ENCODE measurements at places on chromosomes 13 and 19.

GRCh38 chr13:62137629-62138405 lies 722.2 kb upstream of the PCDH20 start:
- no peaks in the 10 kb centered on the region for H3K27me3 ChIP-seq
- no peak for DNase-seq
- H3K4me1 ChIP-seq = no peaks in the 10 kb centered on the region
- H3K4me3 ChIP-seq = no peak overlapping the region

DNA sequence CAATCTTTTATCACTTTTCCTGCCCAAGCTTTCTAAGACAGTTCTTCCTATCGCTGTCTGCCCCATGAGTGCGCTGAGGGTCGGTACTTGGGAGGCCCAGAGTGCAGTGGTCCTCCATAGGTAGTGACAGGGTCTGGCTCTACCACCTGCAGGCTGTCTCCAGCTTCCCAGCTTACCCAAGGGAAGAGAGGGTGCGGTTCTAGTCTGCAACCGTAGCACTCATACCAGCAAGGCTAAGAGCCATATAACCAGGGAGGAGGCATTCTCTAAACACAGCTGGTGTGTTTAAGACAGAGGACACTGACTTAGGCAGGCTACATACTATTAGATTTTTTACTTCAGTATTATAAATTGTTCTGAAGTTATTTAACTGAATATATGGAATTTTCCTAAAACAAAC lies 8.2 kb downstream of the PROZ start:
- DNase-seq = no peak
- H3K27me3 ChIP-seq = peaks cover 5% of the 10 kb centered on the region
- no peaks in the 10 kb centered on the region for H3K36me3 ChIP-seq

DNA sequence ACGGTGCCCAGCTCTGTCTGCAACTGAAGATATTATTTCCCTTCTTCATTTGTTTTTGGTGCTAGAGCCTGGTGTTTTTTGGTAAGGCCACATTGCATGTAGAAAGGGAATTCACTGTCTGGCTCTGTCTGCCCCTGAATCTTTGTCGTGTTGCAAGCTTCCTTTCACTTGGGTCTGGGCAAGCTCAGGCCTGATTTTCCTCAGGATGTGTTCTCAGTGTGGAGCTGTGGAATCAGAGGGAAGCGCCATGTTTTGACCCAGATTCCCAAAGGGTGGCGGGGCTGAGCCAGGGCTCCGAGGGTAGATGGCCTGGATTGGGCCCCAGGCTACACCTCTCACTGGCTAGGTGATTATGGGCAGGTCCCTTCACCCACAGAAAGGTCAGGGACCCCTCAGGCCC lies 8.6 kb downstream of the PRKCSH start:
- no peak overlapping the region for H3K27ac ChIP-seq
- H3K36me3 ChIP-seq = peaks cover 87% of the 10 kb centered on the region
- DNase-seq = no peak
- no peaks in the 10 kb centered on the region for H3K27me3 ChIP-seq

DNA sequence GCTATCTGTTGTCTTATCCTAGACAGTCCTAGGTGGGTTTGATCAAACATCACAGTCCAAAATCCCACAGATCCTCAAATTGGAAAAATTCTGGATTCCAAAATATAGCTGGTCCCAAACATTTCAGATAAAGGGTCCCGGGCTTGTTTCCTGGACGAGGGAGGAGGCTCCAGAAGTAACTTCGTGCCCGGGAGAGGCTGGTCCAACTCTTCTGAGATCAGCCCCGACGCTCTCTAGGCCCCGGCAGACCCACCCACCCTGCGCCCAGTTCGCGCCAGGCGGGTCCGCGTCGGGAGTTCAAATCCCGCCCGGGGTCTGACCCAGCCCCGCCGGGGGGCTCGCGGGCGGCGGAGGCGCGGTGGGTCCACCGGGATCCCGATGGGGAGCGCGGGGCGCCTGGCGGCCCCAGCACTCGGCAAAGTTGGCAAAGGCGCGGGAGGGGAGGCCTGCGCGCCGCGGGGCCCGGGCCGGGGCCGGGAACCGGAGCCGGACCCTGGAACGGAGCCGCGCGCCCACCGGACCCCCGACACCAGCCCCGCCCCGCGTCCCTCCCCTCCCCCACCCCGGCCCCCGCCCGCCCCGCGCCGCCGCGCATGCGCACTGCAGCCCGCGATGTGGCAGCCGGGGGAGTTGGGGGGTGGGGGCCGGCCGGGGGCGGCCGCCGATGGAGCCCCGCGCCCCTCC lies 513 bp downstream of the MIER2 start:
- no peaks in the 10 kb centered on the region for H3K36me3 ChIP-seq
- H3K27me3 ChIP-seq = no peaks in the 10 kb centered on the region
- peak overlapping the region; percentile 80 for H3K27ac ChIP-seq

DNA sequence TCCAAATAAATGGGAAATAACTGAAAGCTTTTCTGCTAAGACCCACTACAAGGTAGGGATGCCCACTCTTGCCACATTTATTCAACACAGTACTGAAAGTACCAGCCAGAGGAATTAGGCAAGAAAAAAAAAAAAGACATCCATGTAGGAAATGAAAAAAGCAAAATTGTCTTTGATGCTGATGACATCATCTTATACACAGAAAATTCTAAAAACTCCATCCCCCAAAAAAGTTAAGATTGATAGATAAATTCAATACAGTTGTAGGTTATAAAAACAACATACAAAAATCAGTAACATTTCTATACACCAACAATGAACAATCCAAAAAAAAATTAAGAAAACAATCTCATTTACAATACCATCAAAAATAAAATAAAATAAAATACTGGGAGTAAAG lies 330.4 kb downstream of the RBM26 start:
- H3K36me3 ChIP-seq = no peaks in the 10 kb centered on the region
- H3K4me1 ChIP-seq = no peaks in the 10 kb centered on the region
- no peak overlapping the region for H3K27ac ChIP-seq
- no peaks in the 10 kb centered on the region for H3K27me3 ChIP-seq
- DNase-seq = no peak

DNA sequence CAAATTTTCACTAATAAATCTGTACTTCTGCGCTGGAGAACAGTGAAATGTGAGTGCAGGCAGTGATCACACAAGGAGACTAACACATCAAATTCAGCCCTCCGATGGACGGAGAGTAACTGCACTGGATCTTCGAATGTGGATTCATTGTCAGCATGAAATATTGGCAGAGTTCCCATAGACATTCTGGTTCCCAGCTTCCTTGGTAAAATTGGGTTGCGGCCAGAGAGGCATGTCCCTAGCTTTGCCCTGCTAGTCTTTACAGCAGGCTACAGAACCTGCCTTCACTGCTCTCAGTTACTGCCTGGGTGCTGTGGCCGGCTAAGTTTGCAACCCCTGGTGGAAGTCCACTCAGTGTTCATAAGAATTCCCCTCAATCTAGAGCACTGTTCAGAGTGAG lies 32.3 kb upstream of the UQCRFS1 start:
- peaks cover 14% of the 10 kb centered on the region for H3K27me3 ChIP-seq
- no peaks in the 10 kb centered on the region for H3K4me1 ChIP-seq
- H3K36me3 ChIP-seq = no peaks in the 10 kb centered on the region
- no peak for DNase-seq

GRCh38 chr13:32555613-32556012 lies 17.0 kb upstream of the N4BP2L2 start:
- H3K36me3 ChIP-seq = no peaks in the 10 kb centered on the region
- H3K27me3 ChIP-seq = no peaks in the 10 kb centered on the region
- DNase-seq = no peak
- no peak overlapping the region for H3K27ac ChIP-seq
- H3K4me1 ChIP-seq = no peaks in the 10 kb centered on the region

DNA sequence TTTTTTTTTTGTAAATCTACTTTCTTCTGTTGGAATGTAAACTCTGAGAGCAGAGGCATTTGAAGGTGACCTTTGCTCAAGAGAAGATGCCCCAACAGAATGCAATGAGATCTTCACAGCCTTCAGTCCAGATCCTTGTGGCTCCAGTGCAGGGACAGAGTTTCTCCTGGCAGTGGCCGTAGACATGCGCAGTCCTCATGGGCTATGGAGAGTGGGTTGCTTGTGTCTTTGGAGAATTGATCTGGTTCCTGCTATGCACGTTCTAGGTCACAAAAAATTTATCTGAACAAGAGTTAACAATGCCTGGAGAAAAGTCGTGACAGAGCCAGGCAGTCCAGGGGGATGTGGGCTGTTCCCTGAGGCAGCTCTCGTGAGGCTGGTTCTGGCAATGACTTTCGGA lies 30.1 kb downstream of the TMEM255B start:
- DNase-seq = peak; percentile 11
- no peaks in the 10 kb centered on the region for H3K4me1 ChIP-seq
- no peak overlapping the region for H3K27ac ChIP-seq
- H3K4me3 ChIP-seq = no peak overlapping the region
- H3K36me3 ChIP-seq = no peaks in the 10 kb centered on the region

- H3K27me3 ChIP-seq = no peaks in the 10 kb centered on the region
- H3K4me1 ChIP-seq = no peaks in the 10 kb centered on the region
- H3K27ac ChIP-seq = no peak overlapping the region
- DNase-seq = no peak
- peaks cover 69% of the 10 kb centered on the region for H3K36me3 ChIP-seq
- no peak overlapping the region for H3K4me3 ChIP-seq
These were observed 123.7 kb downstream of the ATP11A start for GRCh38 chr13:112813552-112813951.

DNA sequence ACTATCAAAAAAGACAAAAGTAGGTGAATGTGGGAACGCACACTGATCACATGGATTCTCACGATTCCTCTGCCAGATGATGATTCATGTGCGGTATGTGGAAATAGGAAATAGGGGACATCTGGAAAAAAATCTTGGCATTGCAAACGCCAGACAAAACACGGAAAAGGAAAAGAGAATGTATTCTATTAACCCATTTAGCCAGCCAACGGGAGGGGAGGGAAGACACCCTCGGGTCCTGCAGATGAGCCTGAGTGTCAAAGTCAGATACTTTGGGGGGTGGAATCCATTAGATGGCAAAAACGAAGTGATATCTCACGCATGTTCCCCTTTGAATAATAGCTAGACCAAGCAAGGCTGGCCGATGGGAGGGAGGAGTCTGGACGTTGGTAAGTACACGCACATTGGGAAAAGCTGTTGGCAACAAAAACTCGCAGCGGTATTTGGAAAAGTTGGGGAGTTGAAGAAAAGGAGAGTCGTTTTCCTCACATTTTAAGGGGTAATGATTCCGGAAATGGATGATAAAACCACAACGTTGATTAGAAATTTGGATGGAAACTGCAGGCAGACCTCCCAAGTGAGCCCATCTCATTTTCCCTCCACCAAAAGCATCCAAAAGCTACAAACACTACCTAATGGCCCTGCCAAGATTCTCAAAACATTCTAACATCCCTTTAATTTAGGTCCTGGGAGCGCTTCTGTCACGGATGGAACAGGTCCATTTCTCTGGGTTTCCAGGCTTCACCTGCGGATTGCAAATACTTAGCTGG lies 73.6 kb downstream of the COL4A1 start:
- H3K27me3 ChIP-seq = no peaks in the 10 kb centered on the region
- DNase-seq = no peak
- H3K4me3 ChIP-seq = peak overlapping the region; percentile 23
- H3K36me3 ChIP-seq = no peaks in the 10 kb centered on the region
- peaks cover 30% of the 10 kb centered on the region for H3K4me1 ChIP-seq
- peak overlapping the region; percentile 63 for H3K27ac ChIP-seq

DNA sequence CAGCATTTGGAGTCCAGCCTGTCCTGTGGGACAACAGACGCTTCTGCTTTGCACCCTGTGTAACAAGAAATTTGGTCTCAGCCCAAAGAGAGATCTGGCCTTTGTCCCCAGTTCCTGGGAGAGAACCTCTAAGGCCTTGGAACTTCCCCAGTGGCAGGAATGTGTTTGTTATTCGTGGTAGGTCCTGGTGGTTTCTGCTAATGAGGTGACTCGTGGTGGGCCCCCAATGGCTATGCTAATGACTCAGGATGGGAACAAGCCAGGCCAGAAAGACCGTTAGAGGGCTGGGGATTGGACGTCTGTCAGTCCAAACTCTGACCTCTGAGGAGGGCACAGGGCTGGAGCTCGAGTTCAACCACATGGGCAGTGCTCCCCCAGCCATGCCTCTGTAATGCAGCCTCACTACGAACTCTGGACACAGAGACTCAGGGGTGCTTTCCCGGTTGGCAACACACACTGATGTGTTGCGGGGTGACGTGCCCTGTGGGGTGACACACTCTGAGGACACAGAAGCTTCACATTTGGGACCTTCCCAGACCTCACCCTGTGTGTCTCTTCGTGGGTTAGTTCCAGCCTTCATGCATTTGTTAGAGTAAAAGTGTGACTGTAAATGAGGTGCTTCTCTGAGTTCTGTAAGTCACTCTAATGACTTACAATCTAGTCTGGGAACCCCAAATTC lies 38.9 kb downstream of the TEX29 start:
- H3K36me3 ChIP-seq = no peaks in the 10 kb centered on the region
- H3K4me1 ChIP-seq = no peaks in the 10 kb centered on the region
- no peak for DNase-seq
- peaks cover 8% of the 10 kb centered on the region for H3K27me3 ChIP-seq
- no peak overlapping the region for H3K4me3 ChIP-seq

DNA sequence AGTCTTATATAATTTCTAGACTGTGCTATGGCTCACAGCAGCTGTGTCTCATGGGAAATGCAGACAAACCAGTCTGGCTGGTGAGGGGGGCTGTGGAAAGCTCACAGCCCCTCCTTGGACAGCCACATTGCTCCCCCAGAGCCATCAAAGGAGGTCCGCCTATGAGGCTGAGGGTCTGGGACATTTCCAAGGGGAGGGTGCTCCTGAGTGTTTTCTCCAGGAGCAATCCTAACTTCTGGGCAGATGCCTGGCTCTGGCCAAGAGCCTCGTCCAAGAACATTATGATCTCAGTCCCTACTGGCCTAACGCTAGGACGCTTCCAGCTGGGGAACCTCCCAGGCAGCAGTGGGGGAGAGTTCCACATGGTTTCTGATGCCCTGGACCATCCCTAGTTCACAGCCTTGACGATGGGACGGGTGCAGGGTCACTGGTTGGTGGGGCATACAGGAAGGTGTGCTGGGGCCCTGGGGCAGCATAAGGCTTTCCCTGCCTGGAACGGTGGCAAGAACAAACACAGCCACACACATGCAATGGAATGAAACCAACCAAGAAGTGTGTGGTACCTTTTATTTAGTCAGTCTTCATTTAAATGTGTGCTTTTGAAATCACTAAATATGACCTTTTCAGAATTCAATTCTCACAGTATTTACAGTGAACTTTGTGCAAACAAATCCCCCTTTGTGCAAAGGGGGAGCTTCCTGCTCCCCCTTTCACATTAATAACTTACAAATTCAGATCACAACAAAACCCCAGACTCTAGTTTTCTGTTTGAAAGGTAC lies 60.6 kb downstream of the CDADC1 start:
- peak; percentile 78 for DNase-seq
- no peaks in the 10 kb centered on the region for H3K36me3 ChIP-seq
- H3K4me3 ChIP-seq = no peak overlapping the region
- no peaks in the 10 kb centered on the region for H3K27me3 ChIP-seq
- peak overlapping the region; percentile 82 for H3K27ac ChIP-seq

DNA sequence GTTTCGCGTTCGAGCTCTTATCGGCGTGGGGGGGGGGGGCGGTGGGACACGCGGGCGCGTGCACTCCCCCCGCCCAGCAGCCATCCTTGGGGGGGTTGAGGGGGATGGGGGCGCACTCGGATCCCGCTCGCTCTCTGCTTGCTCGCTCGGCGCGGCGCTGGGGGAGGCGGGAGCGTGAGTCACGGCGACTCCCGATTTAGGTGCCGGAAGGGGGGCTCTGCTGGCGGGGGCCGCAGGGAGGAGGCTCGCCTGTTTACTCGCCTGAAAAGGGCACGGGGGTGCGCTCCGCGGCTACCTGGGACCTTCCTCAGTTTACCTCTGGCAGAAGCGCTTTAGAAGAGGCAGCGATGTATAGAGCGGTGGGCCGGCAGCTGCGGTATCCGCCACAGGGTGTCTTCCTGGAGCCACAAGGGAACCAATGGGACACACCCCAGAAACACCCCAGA lies 1.1 kb upstream of the PDE4A start:
- no peak overlapping the region for H3K27ac ChIP-seq
- peaks cover 57% of the 10 kb centered on the region for H3K27me3 ChIP-seq
- H3K4me3 ChIP-seq = no peak overlapping the region
- H3K4me1 ChIP-seq = peaks cover 37% of the 10 kb centered on the region
- no peaks in the 10 kb centered on the region for H3K36me3 ChIP-seq

Data from upper lobe of right lung (tissue), 1 donor.